Renal cortex interstitium (tissue), 15 donors: ENCODE measurements at places on chromosomes 7 and 10. TPM values are rescaled to one million over a fixed set of nuclear protein-coding genes. Genes with fewer than 3 reads are reported as not detected.
A peak's percentile ranks its signal among the peaks of the same experiment; 100 is the strongest.

The CTAGE6 gene
- polyA plus RNA-seq = not detected

The NYAP1 gene
- 1.6 TPM for polyA plus RNA-seq

The HOXA11 gene
- 44.0 TPM for polyA plus RNA-seq

The EGFR gene
- polyA plus RNA-seq = 29.9 TPM

The CNPY1 gene
- polyA plus RNA-seq = not detected

The HNRNPA2B1 gene
- polyA plus RNA-seq = 1,582 TPM

DNA sequence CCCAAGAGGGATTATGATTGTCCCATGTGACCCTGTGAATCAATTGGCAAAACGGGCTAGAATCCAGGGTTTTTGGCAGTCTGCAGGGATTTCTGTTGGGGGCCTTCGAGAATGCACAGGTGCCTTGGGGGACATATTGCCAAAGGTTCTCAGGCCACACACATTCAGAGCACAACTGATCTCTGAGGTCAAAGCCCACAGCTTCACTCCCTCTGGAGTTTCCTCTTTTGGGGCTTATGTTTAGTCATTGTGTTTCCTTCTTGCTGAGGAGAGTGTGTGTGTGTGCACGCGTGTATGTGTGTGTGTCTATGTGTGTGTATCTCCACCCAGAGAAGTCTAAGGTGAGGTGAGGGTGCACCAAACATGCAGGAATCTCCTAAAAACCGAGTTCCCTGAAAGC, 8.8 kb downstream of the PPIF start:
- DNase-seq = no peak

GRCh38 chr7:140697447-140698143, 1.1 kb downstream of the NDUFB2 start:
- DNase-seq = no peak

- no peak for DNase-seq
Measured at GRCh38 chr10:94316560-94316959, 46.2 kb downstream of the NOC3L start.

DNA sequence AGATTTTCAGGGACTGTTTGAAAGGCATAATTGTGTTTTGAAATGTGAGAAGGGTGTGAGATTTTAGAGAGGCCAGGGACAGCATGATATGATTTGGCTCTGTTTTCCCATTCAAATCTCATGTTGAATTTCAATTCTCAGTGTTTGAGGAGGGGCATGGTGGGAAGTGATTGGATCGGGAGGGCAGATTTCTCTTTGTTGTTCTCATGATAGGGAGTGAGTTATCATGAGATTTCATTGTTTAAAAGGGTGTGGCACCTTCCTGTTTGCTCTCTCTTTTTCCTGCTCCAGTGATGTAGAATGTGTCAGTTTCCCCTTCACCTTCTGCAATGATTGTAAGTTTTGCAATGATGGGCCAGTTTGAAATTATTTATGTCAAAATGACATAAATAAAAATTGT, 113.0 kb upstream of the PCDH15 start:
- DNase-seq = no peak

DNA sequence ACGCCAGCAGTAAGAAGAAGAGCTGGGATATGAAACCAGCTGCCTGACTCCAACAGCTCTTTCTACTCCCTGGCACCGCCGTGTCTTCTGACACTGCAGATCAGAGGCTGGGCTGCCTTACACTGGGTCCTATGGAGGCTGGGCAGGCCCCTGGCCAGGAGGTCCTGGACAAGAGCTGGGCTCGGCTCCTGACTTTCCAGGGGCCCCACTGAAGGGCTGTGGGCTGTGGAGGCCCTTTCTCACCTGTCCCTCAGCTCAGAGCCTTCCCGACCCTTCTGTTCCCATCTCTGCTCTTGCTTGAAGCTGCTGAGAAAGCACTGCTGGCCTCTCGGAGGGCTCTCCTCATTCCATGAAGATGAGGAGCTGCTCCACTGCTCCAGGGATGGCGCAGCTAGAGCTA, 85.9 kb upstream of the UNC5B start:
- no peak for DNase-seq

GRCh38 chr7:28107960-28108359, 72.6 kb downstream of the JAZF1 start:
- DNase-seq = no peak

DNA sequence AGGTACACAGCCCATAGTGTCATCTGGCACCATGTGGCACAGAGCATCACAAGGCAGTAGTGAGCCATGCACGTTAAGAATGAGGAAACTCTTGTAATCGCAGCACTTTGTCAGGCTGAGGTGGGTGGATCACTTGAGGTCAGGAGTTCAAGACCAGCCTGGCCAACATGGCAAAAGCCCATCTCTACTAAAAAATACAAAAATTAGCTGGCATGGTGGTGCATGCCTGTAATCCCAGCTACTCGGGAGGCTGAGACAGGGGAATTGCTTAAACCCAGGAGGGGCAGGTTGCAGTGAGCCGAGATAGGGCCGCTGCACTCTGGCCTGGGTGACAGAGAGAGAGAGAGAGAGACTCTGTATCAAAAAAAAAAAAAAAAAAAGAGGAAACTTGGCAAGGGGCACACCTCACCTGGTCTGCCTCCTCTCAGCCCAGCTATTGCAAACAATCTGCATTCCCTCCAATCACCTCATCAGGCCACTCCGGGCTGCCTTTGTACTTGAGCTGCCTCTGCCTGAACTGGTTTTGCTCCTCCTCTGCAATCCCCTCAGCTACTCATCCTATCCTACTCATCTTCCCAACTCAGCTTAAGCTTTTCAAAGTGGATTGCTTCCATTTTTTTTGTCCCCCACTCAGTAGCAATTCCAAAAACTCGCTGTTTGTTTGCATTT, 46.0 kb upstream of the OPTN start:
- DNase-seq = no peak

GRCh38 chr10:102476466-102477141, 25.3 kb upstream of the C10orf95 start:
- no peak for DNase-seq

DNA sequence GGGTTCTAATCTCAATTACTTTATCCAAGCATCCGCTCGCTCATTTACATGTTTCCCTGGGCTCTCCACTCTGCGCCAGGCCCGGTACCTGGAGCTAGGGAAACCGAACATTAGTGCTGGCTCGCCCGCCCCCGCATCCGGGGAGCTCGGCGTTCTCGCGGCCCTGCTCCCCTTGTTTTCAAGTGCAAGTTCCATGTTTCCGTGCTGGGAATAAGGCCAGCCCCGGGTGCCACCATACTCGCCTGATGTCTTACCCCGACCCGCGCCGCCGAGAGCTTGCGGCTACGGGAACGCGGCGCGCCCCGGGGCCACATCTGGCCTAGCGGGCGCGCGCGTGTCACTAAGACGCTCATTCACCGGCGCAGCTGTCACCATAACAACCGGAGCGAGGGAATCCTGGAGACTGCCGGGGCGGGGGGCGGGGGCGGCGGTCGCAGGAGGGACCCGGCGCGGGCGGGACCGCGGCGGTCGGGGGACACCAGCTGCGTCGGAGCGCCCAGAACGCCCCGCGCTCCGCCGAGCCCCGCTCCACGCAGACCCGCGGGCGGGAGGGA, at the start of gene NEURL1:
Gene NEURL1 (plus strand): TSS at position 344 of the 554 bp plus-strand sequence. CDS start 683 bp downstream, outside the sequence.
- peak; percentile 48 for DNase-seq
